ENCODE measurements at places on chromosomes 7 and 10.
A peak's percentile ranks its signal among the peaks of the same experiment; 100 is the strongest.

DNA sequence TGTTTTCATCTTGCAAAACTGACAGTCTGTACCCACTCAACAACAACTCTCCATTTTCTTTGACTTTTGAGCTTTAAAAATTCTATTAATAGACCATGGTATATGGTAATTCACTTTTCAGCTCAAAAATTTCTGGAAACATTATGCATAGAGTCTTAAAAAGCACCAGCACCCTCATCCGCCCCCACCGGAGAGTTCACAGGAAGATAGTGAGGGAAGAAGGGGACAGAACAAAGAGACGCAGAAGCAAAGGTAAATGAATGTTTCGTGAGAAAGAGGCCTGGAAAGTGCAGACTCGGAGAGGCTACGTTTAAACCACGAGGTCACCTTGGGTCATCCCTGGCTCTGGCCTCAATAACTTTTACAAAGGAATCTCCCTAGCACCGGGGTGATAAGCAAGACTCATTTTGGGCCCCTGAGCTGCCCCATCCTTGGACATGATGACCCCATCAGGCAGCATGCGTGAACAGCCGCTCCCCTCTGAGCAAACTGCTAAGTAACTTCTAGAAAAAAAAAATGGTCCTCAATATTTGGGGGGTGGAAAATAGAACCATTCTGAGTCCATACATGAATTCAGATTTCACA is 96.3 kb downstream of the CPXM2 start:
- no peak for DNase-seq

- no peak for DNase-seq
Measured at GRCh38 chr10:100687143-100688003, 58.0 kb upstream of the PAX2 start.

DNA sequence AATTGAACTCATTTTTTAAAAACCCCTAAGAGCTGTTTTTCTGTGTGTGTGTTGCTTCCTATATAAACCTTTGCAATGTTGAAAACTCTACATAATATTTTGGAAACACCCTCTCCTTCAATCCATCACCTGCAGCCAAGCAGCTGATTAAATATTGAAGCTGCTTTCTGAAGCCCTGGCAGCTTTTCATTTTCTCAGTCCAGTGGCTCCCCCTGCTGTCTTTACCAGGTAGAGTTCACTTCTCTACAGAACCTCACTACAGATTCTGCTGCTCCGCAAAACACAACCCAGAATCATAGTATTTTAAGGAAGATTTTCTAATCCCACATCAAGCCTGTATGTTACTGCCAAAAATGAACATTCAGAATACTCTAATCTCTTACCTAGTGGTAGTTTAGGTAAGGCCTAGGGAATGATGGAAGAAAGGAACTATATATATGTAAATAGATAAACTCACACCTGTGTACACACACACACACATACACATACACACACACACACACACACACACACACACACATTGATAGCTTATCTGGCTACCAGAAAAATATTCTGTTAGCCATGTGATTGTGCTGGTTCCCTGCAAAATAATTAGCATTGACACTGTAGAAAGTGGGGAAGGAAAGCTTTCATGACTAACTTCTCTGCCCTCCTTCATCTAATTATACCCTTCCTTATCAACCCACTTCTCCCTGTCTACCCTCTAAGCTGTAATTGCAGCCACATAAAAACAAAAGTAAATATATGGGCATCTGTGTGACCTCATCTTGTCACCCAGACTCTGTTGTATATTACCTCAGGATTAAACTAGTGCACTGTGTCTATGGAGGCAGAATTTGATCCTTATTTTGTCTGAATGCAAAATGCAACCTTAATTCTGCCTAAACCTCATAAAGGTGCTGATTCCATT is 229.5 kb upstream of the FZD1 start:
- DNase-seq = peak; percentile 66

DNA sequence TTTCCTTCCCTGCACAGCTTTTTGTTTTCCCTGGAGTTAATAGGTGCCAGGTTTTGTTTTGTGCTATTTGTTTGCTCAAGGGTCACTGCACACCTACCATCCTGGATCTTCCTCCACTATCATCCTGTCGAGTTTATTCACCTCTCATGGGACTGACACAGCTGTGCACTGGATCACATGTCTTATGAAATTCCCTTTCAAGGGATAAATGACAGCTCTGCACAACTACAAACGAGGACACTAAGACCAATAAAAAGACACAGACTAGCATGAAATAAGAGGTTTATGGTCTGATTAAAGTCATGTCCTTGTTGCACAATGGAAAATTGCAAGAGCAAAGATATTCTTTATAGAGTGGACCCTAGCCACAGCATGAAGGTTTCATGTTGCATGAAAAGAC is 76.7 kb upstream of the SFMBT2 start:
- no peak for DNase-seq

- DNase-seq = no peak
Measured at GRCh38 chr10:85420501-85421191, 945.9 kb downstream of the GRID1 start.

DNA sequence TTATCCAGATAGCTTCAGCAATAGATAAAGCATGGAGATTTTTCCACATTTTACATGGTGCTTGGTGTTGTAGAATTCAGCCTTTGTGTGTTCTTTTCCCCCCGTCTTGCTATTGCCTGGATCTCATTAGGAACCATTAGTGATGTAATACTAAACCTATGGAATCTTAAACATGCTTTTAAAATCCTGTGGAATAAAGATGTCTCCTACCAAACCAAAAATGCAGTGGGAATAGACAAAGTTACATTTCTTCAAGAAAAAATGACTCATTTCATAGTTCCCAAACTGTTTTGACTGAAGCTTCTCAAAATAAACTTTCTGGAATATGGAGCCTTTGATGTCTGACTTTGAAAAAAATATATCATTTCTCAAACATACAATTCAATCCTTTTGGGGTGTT is 44.0 kb downstream of the CALD1 start:
- DNase-seq = no peak

DNA sequence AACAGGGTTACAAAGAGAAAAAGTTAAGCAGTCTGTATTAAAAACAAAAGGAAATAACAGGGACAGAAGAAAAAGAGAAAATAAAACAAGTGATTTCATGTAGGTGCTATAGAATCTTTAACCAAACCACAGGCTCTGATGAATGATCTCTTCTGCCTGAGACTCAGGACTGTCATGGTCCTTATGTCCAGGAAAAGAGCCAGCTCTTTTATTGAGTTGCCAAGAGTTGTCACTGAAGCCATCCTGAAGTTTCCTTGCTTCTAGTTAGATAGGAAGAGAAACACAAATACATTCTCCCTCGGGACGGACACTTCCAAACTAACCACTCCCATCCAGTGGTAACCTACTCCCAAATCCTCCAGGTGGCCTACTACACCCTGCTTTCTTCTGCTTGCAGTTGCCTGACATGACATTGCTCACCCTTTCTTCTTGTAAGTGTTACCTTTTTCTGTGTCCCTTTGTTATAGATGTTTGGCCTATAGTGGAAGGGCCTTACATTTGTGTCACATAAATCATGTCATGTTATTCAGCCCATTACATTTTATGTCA is 346.7 kb downstream of the NRG3 start:
- no peak for DNase-seq

- no peak for DNase-seq
Measured at GRCh38 chr10:126599949-126600682, 70.4 kb downstream of the C10orf90 start.

- DNase-seq = no peak
Measured at GRCh38 chr7:108020585-108020984, 17.6 kb upstream of the LAMB1 start.

GRCh38 chr7:15864626-15864991 is 178.1 kb upstream of the MEOX2 start:
- DNase-seq = no peak

DNA sequence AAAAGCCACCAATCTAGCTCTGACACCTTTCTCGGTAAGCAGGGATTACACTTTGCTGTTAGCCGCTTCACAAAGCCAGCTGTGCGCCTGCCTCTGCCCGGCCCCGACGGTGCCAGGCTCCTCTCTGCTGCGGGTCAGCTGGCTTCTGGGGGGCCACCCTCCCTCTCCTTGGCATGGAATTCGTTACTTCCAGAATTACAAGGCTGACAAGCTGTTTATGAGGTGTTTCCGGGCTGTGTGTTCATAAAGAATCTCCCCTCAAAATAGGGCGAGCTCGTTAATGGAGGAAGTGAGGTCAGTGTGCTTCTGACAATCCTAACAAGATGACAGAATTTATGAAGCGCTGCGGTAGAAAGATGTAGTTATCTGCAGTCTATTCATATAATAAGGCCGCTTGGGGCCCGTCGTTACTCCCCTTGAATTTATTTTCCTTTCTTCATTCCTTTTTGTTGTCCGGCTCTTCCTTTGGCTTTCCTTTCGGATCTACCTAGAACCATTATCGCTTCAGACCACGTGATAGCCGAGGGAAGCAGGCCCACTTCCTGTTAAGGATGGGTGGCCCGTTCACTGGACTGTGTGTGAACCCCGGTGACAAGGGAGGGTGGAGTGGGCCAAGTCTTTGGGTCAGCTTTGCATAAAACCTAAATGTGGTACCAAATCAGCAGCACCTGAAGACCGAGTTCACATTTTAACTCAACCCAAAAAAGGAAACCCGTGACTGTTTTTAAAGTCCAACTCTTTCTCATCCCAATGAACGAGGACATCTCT is 273.0 kb upstream of the YAE1 start:
- no peak for DNase-seq

GRCh38 chr7:46982928-46983327 is 599.0 kb downstream of the TNS3 start:
- DNase-seq = no peak

DNA sequence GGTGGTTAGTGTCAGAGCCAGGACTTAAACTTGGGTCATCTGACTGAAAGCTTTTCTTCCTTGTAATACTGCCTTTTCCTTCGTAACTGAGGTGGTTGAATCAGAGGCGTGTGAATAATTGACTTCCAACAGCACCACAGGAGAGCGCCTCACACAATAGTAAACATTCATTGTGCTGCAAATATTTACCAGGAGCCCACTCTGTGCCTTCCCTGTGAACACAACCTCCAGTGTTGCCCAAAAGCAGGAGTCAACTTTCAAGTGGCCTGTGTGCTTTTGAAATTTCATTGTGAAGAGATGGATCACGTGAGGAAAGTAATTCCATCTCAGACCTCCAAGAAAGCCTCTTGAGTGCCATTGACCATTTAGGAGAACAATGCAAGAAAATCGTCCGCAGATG is 60.2 kb downstream of the ADRA2A start:
- DNase-seq = no peak

DNA sequence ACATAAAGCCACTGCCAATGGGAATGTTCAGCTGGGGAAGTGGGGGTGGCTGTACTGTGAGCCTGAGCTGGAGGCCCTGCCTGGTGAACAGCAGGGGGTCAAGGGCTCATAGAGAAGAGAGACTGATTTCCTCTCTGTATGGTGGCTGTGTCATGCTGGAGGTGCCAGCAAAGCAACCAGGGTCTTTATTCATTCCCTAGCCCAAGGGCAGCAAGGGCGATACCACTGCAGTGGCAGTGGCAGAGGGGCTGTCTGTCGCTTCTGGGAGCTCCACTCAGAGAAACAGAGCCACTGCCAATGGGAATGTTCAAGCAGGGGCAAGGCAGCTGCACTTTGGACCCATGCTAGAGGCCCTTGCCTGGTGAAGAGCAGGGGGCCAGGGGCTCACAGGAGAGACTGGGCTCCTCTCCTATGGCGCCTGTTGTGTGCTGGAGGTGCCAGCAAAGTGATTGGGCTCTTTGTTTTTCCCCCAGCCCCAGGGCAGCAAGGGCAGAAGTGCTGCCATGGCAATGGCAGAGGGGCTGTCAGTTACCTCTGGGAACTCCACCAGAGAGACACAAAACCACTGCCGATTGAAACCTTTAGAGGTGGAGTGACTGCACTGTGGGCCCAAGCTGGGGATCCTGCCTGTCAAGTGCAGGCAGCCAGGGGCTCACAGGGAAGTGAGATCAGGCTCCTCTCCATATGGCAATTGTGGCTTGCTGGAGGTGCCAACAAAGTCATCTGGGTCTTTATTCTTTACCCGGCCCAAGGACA is 545.1 kb downstream of the SH2D4B start:
- DNase-seq = no peak

DNA sequence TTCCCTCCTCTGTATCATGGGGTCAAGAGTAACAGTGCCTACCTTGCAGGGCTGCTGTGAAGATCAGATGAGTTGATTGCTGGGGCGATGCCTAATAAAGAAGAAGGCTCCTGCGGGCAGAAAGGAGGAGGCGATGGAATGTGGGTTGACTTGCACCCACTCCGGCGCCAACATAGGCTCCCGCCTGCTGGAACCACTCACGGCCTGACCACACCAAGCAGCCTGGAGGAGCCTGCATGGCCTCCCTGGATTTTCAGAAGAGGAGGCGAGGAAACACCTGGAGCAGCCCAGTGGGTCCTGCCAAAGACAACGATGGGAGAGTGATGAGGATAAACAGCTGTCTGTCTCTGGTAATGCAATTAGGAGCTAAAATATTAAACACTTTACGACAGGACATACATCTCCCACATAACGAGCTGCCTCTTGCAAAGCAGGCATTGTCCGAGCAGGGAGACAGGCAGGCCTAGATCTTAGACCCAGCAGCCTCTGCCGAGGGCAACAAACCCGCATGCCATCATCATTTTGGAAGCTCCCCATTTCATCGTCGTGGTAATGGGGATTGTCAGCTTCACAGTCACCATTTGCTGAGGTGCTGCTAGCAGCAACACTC is 302.9 kb upstream of the ZMIZ1 start:
- DNase-seq = no peak

DNA sequence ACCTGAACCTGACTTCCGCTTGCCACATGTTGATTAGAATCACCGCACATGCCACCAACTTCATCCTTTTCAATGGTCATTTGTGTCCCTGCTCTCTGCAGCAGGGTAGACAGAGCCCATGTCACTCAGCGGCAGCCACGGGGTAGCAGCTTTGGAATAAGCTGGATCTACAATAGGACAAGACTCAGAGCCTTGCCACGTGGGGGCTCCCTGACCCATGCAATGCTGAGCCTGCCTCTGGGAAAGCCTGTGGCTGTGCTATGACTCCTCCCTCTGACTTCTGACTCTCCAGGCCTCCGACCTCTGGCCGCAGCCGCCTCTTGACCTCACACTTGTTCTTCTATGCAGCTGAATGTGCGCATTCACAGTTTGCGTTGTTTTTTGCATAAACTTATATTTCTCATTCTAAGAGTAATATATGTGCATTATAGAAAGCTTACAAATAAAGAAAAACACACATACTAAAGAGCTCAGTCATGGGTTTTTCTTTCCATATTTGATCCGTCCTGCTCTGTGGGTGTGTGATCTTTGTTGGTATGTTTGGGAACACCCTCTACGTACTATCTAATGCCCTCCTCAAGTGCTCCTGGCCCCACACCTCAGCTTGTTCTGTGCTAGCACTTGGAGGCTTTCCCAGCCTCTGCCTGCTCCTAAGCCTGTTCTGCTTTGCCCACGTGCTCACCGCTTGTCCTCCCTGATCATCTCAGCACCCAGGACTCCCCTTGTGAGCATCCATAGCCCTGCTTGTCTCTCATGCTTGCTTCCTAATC is 198.0 kb upstream of the MKI67 start:
- peak; percentile 41 for DNase-seq

- peak; percentile 12 for DNase-seq
Measured at GRCh38 chr7:5421714-5422395, 1.8 kb downstream of the TNRC18 start.

DNA sequence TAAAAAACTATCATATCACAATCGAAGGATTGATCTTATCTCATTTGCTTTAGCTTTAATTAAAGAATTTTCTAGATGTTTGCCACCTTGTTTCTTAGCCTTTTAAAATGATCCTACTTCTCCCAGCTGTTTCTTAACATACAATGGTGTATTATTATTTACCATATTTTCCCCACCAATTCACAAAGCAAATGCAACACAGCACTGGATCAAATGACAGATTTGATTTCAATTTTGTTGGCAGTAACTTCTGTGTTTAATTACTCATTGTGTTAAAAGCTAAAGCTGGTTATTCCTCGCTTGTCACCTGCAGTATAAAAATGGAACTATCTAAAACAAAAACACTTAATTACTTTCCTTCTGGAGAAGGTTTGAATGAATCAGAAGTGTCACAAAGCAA is 19.6 kb downstream of the SVIL start:
- no peak for DNase-seq
